Hepatic stellate cell (primary cell): ENCODE measurements at places on chromosomes 5 and 9.

- no peak for DNase-seq
Measured at GRCh38 chr9:95773053-95773418, 102.5 kb upstream of the ERCC6L2 start.

DNA sequence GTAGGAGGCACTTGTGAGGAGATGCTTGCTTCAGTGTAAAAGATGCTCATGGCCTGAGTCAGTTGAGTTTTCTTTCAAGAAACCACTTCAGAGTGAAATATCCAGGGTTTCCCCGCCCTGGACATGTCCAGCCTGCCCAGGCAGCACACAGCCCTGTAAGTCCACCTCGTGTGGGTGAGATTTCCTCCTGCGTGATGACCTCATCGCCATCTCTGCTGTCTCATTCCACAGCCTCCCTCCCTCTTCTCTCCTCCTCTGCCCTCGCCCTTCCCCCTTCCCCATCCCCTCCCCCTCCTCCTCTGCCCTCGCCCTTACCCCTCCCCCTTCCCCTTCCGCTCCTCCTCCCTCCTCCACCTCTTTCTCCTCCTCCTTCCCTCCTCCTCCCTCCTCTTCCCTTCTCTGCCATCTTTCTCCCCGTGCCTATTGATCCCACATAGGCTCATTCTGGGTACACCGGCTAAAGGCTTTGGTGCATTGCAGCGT lies 34.0 kb upstream of the NCS1 start:
- DNase-seq: peak; percentile 94

- no peak for DNase-seq
Measured at GRCh38 chr9:111983484-111983908, 86.9 kb downstream of the UGCG start.

- peak; percentile 67 for DNase-seq
Measured at GRCh38 chr5:78496373-78496772, 136.0 kb downstream of the SCAMP1 start.

DNA sequence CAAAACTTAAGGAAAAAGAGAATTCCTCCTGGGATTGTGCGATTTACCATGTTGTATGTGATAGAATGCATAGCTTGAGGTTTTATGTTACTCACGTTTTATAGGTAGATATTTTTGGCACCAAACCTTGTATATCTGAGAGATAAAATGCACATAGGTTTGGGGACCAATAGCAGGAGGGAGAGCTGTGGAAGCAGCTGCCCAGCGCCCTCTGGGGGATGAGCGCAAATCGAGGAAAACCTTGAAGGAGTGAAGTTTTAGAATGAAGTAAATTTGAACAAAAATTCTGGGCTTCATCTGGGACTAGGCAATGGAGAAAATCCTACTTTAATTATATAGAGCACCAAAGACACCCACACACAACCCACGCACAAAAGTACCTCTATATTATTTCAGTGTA lies 197.0 kb downstream of the ADCY2 start:
- DNase-seq: no peak

DNA sequence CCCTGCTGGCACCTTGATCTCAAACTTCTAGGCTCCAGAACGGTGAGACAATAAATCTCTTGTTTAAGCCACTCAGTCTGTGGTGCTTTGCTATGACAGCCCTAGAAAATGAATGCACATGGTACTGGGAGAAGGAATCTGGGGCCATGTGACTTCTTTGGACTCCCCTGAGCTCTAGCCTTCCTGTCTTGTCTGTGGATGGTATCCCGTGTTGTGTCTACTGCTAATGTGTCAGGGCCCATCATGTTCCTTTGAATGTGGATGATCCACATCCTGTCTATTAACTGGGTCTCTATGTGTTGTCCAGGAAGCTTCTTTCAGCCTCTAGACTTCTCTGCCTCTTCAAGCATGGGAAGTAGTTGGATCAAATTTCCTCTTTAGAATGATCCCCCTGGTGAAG lies 25.1 kb downstream of the IL7R start:
- DNase-seq: no peak

DNA sequence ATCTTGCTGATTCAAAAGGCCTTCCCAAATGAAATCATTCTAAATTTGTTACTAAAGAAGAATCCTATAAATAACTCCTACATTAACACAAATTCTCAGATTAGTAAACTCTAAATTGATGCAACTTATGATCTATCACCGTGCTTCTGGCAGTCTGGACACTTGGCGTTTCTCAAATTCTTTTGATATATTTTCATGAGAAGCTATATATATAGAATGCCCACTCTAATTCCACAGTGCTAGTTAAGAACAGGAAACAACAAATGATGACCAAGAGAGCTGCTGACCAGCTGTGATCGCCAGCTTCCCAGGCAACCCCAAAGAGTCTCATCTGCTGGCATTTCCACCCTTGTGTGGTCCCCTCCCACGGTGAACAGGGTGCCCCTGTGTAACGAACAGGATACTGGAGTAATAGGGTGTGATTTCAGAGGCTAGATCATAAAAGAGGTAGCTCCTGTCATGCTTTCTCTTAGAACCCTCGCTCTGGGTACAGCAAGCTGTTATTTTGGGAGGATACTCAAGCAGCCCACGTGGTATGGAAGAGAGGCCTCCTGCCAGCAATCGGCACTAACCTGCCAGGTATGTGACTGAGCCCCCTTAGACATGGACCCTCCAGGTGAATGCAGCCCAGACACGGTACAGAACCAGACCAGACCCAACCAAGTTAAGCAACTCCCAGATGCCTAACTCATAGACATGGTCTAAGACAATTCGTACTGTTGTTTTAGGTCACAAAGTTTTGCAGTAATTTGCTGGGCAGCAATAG lies 64.7 kb downstream of the CDC14B start:
- peak; percentile 28 for DNase-seq

- no peak for DNase-seq
Measured at GRCh38 chr9:88932766-88933165, 58.5 kb upstream of the S1PR3 start.

- DNase-seq: no peak
Measured at GRCh38 chr5:7320701-7321301, 75.1 kb upstream of the ADCY2 start.

- no peak for DNase-seq
Measured at GRCh38 chr9:38342096-38342495, 50.4 kb upstream of the ALDH1B1 start.

GRCh38 chr5:80852331-80853245 lies 107.6 kb upstream of the RASGRF2 start:
- DNase-seq: no peak
